Effector CD4-positive, alpha-beta T cell (primary cell): ENCODE measurements at places on chromosomes 11 and 22.

- DNase-seq = no peak
These were observed 360.9 kb upstream of the NARS2 start for GRCh38 chr11:78935398-78936068.

GRCh38 chr22:23149743-23150238, 4.5 kb downstream of the RAB36 start:
- no peak for DNase-seq

- no peak for DNase-seq
These were observed 19.6 kb upstream of the C11orf96 start for GRCh38 chr11:43922744-43923405.

DNA sequence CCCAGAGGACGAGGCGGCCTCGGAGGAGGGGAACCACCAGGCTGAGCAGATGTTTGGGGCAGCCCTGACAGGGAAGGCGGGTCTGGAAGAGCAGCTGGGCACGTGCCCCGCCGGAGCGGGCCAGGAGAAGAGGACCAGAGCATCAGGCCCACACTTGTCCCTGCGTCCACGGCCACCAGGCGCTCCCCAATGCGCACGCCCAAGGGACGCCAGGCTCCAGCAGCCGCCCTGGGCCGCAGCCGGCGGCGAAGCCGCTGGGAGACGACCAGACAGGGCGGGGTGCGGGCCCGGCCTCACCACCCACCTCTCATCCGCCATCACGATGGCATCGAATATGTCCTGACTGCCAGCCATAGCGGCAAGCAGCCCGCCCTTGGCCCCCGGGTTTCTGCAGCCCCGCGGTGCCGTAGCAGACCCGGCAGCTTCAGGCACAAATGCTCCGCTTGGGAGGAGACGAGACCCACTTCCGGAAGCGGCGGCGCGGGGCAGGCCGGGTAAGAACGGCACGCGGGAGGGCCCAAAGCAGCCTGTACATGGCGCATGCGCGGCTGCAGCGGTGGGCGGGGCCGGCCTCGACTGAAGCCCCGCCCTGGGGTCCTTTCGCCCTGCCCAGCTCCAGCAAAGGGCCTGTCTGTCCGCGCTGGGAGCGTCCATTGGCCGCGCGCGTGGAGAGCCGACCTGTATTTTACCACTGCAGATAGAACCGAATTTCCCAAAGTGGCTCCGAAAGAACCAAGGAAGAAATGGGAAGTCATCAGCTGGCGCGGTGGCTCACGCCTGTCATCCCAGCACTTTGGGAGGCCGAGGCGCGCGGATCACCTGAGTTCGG, at the start of gene LTO1:
TSS of gene LTO1 (minus strand) at position 468 of the 829 bp plus-strand sequence. CDS start at position 354, 114 bp downstream.
- DNase-seq = peak; percentile 93

- DNase-seq = no peak
These were observed 2.0 kb upstream of the NRGN start for GRCh38 chr11:124737638-124738305.

GRCh38 chr11:8691601-8692000, 9.0 kb downstream of the RPL27A start:
- DNase-seq = no peak

- DNase-seq = no peak
These were observed 840.3 kb downstream of the OPCML start for GRCh38 chr11:132691848-132692550.

GRCh38 chr11:11408436-11409221, 55.6 kb upstream of the CSNK2A3 start:
- DNase-seq = no peak

- no peak for DNase-seq
These were observed 50.3 kb downstream of the CDKN1C start for GRCh38 chr11:2835296-2835695.

DNA sequence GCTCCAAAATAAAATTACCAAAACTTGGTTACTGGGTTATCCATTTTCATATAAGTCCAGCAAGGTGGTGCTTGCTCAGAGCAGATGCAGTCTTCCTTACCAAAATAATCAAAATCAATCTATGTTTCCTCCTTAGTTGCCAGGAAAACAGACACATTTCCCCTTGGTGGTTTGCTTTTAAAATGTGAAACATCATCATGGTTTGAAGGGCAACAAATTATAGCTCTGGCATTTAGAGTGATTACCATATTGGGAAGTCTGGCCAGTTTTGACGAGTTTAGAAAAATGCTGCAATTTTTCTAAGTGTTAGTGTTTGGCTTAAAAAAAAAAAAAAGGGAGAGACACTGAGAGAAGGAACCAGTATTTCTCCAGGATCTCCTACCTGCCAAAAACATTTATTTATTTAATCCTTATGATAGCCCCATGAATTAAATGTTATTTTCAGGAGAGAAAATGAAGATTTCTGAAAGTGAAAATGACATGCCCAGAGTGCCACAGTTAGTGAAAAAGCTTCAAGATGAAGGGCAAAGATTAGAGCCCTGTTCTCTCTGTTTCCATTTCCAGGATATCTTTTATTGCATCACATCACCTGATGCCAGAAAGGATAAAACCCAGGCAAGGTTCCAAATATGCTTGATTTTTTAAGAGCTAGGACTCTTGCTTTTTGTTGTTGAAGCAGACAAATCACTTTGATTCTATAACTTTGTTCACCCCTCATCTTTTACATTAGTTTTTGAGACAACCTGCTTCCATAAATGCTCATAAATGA, 29.6 kb upstream of the TBCEL start:
- DNase-seq = no peak

GRCh38 chr22:29379258-29379657, 9.1 kb downstream of the AP1B1 start:
- no peak for DNase-seq

- DNase-seq = no peak
These were observed at the start of gene OR9I1 for GRCh38 chr11:58125469-58125868. Gene OR9I1 (minus strand): TSS chr11:58125530. CDS start chr11:58119444, 6,086 bp downstream.

DNA sequence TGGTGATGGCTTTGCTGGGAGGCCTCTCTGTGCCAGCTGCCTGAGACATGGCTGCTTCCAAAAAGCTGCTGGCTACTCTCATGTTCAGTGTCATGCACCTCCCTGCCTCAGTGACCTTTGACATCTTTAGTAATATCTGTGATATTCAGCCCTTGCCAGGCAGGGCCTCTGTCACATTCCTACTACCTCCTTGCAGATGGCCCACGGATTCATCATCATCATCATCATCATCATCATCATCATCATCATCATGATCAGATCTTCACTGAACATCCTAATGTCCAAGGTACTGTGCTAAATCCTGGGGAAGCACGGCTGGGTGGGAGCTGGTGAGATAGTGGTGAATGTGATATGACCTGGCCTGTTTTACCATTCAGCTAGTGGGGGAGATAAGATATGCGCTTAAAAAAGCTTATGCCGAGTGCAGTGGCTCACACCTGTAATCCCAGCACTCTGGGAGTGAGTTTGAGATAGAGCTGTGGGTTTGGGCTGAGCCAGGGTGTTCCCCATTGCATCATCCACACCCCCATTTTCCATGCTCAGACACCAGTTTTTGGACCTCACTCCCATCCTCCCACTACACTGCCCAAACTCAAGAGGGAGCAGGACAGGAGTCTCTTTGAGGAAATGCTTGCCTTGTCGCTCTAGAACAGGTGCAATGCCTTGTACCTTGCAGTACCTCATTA, 17.1 kb upstream of the TMPRSS13 start:
- no peak for DNase-seq

DNA sequence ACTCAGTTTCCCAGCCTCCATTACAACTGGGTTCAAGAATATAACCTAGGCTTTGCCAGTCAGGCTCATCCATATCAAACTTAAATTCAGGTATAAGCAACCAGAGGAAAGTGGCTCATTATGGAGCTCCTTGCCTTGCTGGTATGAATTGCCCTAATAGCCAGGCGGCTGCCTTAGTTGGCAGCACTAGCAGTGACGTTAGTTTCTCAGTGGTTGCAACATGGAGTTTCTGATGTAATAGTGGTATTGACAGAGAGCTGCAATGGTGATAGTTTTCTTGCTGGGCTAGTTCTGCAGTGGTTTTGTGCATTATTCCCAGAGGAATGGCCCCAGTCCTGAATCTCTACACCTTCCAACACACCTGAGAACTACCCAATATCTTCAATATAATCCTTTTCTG, 3.8 kb upstream of the TMEM123 start:
- DNase-seq = no peak

- peak; percentile 43 for DNase-seq
These were observed 25.0 kb upstream of the SUSD2 start for GRCh38 chr22:24156141-24156912.

GRCh38 chr11:79796704-79797103, 355.9 kb upstream of the TENM4 start:
- no peak for DNase-seq

- DNase-seq = no peak
These were observed 16.9 kb upstream of the MUC5AC start for GRCh38 chr11:1140642-1141490.

DNA sequence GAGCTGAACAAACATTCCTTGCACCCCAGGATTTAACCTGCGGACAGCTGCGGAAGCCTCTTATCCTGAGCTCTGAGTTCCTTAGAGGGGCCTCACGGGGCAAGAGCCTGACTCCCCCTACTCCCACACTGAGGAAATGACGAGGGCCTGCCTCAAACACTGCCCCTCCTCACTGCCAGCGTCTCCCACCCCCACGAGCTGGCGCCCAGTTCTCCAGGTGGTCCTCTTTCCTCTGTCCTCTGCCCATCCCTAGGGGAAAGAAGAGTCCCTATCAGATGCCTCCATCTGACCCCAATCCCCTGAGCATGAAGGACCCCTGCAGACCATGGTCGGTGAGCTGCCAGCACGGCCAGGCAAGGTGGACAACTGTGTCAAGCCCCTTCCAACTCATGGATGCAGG, 14.3 kb downstream of the CHST1 start:
- no peak for DNase-seq
